ENCODE measurements at places on chromosomes 12 and 14.

- DNase-seq: no peak
These were observed 19.5 kb upstream of the GOLGA5 start for GRCh38 chr14:92774572-92774971.

GRCh38 chr14:100450736-100451135 is 127.6 kb downstream of the SLC25A47 start:
- DNase-seq: no peak

DNA sequence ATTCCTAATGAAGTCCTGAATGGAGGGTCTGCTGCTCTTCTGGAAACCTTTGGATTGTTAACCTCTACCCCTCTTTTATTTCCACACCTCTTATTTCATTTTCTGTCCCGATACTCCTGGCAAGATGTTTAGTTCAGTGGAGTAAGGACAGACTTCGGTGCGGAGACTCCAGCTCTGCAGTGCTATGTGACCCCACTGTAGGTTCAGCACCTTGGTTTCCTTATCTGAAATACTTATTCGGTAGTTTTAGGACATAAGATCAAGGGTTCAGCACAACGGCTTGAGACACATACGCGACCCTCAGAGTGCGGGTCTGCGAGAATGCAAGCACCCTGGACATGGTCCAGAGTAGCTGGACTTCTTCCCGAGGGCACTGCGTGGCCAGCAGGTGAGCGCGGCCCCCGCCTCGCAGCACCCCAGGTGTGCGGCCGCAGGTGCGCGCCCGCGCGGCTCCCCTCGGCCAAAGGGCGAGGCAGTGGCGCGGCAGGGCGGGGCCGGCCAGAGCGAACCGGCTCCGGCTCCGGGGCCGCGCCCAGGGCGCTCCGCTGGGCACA is 465 bp upstream of the FGD4 start:
- DNase-seq: no peak

DNA sequence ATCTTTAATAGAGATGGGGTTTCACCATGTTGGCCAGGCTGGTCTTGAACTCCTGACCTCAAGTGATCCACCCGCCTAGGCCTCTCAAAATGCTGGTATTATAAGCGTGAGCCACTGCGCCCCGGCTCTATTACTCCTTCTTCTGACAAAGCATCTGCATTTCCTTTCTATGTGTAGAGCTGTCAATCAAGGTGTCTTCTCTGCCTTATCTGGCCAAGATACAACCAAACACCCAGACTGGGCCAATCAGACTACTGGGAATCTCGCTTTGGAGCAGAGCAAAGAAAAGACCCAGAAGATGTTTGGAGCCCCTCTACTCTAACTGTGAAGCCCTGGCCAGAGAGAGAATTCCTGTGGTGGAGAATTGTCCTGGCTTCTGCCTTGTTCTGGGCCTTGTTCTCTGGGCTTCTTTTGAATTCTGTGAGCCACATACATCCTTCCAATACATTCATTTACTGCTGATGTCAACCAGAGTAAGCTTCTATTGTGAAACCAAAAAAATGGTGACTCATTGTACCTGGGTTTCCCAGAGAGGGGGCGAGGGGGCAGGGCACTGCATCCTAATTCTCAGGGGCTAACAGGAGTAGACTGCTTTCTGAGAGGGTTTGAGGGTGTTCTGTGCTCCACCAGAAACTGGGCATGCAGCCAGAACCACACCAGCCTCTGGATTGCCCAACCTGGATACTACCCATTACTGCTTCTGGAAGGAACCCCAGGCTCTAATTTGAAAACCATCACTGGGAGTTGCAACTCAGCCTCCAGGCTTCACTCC is 18.8 kb upstream of the FLVCR2 start:
- DNase-seq: no peak

DNA sequence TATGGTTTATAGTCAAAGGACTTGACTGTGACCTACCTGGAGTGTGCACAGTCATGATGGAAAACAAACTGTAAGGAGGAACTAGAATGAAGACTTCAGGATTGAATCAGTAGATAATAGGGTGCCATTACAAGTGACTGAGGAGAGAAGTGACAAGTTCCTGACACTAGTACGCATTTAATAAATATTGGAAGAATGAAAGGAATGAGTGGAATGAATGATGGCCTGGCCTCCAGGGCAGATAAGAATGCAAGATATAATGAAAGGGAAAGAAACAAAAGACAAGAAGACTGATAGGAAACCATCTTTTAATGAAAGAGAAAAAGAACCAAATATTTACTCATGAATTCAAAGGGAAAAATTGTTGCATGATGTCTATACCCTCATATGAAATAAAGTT is 44.7 kb upstream of the NEDD1 start:
- no peak for DNase-seq

- DNase-seq: no peak
These were observed 25.9 kb upstream of the STAB2 start for GRCh38 chr12:103561174-103561573.

DNA sequence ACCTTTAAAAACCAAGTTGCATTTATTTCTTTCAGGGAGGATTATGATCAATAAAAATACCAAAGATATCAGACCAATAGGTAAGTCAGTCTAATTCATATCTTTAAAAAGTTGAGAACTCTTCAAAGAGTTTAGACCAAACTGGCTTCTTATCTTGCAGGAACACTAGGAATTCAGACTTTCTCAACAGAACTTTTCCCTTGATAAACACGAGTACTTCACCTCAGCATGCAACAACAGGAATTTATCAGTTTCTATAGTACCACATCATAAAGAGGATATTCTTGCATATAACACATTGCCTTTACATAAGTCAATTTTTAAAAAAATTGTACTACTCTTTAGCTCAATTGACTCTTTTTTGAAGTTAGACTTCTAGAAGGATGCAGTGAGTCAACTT is 68.2 kb downstream of the DNAI7 start:
- DNase-seq: no peak

DNA sequence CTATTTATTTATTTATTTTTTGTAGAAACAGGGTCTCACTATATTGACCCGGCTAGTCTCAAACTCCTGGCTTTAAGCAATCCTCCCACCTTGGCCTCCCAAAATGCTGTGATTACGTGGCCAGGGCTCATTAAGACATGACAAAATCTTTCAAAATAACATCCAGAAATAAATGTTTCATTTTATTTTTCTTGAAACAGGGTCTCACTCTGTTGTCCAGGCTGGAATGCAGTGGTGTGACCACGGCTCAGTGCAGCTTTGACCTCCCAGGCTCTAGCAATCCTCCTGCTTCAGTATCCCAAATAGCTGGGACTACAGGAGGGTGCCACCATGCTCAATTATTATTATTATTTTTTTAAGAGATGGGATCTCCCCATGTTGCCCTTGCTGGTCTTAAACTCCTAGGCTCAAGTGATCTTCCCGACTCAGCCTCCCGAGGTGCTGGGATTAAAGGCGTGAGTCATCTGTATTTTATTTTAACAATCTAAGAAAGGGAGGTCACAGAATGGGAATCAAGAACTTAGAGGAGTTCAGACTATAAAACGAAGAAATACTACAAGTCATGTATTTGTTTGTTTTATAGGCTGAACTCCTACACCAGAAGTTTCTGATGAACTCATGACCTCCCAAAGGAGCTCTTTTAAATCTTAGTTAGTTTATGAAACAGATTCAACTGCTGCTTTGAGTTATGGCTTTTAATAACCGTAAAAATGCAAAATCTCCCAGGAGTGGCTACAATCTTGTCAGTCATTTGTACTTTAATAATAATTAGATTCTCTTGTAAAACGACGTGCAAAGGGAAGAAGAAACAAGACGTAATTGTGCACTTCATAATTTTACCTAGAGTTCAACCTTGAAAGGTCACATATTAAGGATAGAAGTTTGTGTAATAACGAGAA is 2.1 kb upstream of the TMEM263 start:
- no peak for DNase-seq

GRCh38 chr14:30651937-30652336 is 29.8 kb downstream of the SCFD1 start:
- DNase-seq: no peak

DNA sequence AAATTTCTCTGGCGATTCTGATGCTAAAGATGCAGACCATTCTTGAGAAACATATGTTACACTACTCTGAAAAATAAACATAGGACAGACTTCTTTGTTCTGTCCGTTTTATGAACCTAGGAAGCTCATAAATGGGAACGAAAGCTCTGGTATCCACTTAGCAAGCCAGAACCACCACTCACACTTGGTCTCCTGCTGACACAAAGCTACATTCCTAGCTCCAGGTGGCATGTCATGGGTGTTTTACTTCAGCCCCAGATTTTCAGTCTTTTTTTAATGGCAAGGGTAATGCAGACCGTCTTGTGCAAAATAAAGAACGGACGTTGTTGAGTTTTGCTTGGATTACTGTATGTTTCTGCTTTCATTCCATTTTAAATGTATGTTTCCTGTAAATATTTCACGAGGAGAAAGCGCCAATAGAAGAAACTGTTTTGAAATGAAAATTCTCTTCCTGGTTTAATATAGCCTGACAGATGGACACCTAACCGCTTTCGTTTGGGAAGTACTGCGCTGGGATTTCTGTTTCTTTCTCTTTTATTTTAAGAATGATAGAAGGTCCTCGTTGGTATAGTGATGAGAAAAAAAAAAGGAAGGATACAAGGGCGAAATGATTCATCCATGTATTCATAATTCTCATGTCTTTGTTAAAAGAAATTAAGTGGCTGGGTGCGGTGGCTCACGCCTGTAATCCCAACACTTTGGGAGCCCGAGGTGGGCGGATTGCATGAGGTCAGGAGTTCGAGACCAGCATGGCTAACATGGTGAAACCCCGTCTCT is 871 bp upstream of the COQ5 start:
- no peak for DNase-seq

DNA sequence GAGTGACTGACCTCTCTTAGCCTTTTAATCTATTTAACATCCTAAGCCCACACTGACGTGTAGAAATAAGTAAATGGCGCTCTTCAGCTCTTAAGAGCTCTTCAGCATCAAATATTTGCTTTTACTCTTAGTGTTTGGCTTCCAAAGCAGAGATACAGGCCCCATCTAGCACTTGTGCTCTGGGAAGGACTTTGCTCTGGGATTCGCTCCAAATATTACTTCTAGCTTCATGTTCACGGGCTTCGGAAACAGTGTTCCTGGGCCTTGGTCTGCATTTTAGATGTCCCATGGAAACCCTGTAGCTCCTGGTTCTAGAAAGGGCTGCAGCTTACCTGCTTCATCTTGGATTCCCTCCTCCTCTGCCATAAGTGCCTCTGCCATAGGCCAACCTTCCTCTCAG is 2.7 kb upstream of the NKX2-8 start:
- no peak for DNase-seq

DNA sequence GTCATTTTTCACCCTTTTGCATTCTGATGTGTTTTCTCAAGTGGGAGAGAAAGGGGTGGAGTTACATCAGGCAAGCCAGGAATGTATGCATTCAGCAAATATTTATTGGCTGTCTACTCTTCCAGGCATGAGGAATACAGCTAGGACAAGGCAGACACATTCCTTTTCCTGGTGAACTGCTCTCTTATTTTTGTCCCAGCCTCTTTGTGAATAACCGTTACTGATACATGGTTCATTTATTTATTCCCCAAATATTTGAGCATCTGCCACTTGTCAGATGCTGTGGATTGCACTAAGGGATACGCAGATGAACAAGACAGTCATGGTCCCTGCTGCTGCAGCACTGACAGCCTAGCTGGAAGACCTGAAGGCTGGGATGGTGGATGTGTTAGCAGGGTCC is 6.1 kb downstream of the PELI2 start:
- DNase-seq: no peak

- no peak for DNase-seq
These were observed 6.2 kb upstream of the ZDHHC17 start for GRCh38 chr12:76757694-76758093.

DNA sequence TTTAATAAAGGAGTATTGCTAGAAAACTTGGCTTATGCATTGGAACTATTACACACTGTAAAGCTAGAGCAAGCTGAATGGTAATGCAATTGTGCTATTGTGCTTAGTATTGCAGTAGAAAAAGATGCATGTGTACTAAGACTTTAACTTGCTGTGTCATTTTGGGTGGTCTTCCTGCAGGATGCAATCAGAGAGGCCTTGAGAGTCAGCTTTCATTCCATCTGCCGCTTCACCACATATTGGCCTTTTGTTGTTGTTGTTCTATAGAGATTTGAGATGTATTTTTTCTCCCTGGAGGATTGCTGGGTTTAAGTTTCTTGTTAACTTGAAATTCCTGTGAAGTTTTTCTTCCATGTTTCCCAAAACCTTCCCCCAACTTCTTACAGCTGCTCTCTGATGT is 449.7 kb downstream of the TMTC2 start:
- DNase-seq: no peak

- DNase-seq: no peak
These were observed 917.7 kb downstream of the DIO2 start for GRCh38 chr14:79293482-79294177.

DNA sequence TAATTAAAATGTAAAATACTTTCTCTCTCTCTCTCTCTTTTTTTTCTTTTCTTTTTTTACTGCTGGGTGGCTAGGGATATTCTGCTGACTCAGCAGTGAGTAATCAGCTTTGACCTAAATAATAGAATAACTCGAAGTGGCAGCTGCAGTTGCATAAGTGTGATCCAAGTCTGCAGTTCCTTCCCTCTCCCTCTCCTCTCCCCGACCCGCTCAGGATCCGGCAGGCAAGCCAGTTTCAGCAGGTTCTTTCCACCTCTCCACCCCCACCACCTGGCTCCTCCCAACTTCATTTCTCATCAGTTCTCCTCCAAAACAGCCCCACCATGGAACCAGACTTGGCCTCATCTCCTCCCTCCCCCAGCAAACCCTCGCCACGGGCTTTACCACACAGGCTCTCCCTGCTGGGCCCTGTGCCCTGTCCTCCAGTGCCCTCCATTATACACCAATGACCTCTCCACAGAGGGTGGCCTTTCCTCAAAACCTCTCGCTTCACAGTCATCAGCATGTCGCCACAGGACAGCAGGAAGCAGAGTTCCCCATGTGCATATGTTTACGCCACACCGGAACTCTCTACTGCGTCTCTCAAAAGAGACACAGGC is 22.4 kb downstream of the SLC7A8 start:
- DNase-seq: no peak

- DNase-seq: no peak
These were observed 301.8 kb downstream of the NPAS3 start for GRCh38 chr14:33240466-33240865.

DNA sequence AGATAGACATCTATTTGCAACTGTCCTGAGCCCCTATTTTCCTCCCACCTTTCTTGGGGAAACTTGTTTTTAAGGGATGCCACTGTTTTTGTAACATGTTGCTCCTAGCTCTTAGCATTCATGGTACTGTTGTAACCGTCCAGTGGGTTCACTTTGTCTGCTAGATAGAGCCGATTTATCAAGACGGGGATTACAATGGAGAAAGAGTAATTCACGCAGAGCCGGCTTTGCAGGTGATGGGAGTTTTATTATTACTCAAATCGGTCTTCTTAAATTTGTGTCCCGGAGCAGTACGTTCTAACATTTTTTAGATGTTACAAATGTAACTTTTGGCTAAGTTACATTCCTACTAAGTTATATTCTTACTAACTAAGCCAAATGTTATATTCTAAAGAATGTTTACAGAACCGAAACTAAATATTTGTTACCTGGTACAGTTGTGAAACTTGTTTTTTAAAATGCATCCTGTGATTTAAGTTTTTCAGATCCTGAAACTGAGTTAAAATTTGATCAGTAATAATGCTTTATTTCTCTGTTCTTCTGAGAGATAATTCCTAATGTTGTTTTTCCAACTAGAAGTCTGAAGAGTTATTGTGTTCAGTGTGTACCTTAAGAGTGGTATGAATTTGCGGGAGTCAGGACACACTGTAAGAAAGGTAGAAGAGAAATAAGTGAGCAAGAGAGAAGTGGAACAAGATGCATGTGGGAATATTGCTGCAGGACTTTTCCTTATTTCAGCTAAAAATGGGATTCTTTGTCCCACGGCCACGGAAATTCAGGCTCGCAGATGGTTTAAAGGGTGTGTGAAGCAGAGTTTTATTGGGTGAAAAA is 20.6 kb upstream of the CLEC2D start:
- no peak for DNase-seq

GRCh38 chr12:2333491-2334195 is 280.9 kb downstream of the CACNA1C start:
- DNase-seq: no peak

Measured in NCI-H1048 (cell line).